ENCODE measurements at places on chromosomes 12 and 14.

GRCh38 chr14:93061380-93062012, 54.2 kb downstream of the ITPK1 start:
- DNase-seq, result no peak

DNA sequence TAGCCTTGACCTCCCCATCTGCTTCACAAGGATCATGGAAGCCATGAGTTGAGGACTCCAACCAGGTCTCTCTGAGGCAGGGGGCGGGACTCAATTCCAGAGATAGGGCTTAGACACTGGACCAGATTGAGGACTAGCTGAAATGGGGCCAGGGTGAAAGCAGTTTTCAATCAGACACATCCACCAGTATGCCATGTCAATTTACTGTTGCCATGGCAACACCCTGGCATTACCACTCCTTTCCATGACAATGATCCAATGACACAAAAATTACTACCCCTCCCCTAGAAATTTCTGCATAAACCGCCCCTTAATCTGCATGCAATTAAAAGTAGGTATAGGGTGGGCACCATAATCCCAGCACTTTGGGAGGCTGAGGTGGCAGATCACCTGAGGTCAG, 18.6 kb upstream of the DCAF5 start:
- no peak for DNase-seq

GRCh38 chr12:13588574-13588973, 392.0 kb downstream of the EMP1 start:
- DNase-seq, result no peak

GRCh38 chr12:79776111-79776510, 85.3 kb upstream of the PAWR start:
- DNase-seq, result no peak

GRCh38 chr12:20513189-20513588, 144.9 kb downstream of the PDE3A start:
- no peak for DNase-seq

DNA sequence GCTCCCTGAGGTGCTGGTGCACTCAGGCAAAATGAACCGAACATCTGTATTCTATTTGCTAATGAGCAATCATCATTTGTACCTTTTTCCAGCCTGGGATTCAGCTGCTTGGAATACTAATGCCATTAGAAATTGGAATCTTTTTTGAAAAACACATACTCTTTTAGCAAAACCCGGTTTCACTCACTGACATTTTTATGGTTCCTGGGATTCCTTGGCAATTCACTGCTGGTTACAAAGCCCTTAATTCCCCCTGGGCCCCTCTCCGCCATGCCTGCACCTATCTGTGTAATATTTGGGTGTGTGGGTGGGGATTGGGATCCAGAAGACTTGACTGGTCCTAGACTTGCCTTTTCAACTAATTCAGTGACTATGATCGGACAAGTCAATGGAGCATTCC, 199.1 kb downstream of the FOXN3 start:
- DNase-seq, result no peak

DNA sequence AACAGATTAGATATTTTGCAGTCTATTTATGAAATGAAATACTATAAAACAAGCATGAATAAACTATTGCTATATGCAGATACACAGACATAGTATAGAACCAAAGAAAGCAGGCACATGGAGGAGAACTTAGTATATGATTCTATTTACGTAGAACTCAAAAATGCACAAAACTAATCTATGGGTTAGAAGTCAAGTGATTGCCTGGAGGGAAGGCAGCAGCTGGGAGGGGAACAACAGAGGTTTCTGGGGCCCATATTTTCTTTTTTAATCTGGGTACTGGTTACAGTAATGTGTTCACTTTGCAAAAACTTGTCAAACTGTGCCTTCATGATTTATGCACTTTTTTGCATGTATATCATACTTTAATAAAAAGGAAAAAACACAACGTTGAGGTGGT, 202.0 kb downstream of the BCAT1 start:
- no peak for DNase-seq

DNA sequence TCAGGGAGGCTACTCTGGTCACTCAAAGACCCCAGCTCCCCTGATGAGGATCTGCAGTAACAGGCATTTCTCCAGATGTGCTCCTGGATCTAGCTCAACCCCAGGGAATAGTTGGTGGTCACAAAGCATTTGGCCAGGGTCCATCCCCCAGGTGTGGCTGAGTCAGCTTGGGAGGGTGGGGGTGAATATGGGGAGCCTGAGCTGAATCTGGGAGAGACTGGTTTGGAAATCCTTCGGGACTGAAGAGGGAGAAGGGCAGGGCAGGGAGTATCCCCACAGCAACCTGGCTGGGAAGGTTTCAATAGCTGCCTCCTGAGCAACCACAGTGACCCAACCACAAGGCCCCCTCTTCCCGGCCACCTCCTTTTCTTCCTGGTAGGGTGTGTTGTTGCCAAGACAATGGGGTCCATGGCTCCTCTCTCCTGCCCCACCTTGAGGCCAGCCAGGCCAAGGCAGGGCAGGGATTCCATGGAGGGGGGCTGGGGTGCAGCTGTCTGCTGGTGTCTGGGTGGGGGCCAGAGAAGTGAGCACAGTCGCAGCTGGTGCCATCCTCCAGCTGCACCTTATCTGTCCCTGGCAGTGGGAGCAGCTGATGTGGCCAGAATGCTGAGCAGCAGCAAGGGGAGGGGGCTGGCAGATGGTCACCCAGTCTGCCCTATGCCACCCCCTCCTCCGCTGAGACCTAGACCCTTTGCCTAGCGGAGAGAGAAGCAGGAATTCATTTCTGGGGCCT, 5.5 kb downstream of the ASIC1 start:
- DNase-seq, result peak; percentile 59

DNA sequence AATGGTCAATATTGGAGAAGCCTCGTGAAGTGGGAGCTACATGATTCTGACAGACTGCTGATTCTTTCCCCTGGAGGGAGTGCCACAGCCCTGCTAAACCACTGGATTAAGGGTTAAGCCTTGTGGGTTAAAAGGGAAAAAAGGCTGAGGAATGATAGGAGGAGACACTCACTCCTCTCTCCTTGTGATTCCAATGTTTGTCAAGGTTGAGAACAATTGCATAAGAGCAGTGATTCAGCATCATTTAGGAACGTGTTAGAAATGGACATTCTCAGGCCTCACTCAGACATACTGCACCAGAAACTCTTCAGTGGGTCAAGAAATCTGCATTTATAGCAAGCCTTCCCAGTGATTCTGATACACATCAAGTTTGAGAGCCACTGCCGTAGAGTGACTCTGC, 87.8 kb upstream of the GZMB start:
- DNase-seq, result no peak

DNA sequence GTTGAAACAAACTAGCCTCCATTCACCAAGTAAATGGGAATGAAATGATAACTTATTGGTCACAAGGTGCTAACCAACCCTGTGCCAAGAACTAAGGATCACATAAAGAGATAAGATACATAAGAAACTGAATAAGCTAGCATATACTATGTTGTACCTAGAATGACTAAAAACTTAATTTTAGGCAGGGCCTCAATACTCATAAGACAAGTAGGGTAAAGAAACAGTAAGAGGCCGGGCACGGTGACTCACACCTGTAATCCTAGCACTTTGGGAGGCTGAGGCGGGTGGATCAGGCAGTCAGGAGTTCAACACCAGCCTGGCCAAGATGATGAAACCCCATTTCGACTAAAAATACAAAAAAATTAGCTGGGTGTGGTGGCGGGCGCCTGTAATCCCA, 17.7 kb downstream of the GDF11 start:
- no peak for DNase-seq

DNA sequence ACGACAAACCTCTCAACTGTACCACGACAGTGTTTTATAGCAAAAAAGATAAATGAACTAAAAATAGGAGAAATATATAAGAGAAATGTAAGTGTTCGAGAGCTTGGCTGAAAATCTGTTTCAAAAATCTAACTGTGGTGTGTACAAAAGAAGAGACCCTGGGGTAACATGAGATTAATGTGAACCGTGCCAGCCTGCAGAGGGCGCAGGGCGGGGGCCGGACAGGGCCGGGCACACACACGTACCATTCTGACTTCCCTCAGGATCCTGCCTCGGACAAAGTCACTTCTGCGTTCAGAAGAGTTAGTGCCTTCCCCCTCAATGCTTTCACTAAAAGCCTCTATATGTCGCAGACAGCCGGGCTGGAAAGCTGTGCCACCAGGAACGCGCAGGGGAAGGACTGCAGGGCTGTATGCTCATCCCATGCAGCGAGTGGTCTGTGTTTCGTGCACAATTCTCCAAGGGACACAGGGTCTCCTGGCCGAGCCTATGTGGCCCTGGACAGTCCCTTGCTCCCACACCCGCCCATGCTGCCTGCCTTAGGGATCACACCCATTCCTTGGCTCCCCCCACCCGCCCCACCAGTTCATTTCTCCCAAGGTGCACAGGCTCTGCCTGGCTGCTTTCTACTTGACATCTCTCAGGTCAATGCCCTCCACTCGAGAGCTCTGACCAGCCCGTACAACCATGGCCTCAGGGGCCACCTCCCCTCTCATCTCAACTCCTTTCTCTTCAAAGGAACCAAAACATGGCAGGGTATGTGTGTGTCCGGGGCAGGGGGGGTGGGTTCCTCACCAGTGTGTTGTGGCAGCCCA, 8.5 kb downstream of the CDCA4 start:
- DNase-seq, result no peak

GRCh38 chr14:103298620-103299019, 35.4 kb upstream of the EIF5 start:
- no peak for DNase-seq

GRCh38 chr14:100140452-100141078, 18.9 kb downstream of the DEGS2 start:
- DNase-seq, result peak; percentile 47

GRCh38 chr14:95522116-95522515, 5.7 kb upstream of the SYNE3 start:
- no peak for DNase-seq

- DNase-seq, result peak; percentile 46
These were observed 19.6 kb downstream of the ASB2 start for GRCh38 chr14:93956514-93957332.

- peak; percentile 0 for DNase-seq
These were observed 11.0 kb upstream of the NCOR2 start for GRCh38 chr12:124578445-124578844.

- no peak for DNase-seq
These were observed 53.7 kb upstream of the DYRK2 start for GRCh38 chr12:67594888-67595287.

DNA sequence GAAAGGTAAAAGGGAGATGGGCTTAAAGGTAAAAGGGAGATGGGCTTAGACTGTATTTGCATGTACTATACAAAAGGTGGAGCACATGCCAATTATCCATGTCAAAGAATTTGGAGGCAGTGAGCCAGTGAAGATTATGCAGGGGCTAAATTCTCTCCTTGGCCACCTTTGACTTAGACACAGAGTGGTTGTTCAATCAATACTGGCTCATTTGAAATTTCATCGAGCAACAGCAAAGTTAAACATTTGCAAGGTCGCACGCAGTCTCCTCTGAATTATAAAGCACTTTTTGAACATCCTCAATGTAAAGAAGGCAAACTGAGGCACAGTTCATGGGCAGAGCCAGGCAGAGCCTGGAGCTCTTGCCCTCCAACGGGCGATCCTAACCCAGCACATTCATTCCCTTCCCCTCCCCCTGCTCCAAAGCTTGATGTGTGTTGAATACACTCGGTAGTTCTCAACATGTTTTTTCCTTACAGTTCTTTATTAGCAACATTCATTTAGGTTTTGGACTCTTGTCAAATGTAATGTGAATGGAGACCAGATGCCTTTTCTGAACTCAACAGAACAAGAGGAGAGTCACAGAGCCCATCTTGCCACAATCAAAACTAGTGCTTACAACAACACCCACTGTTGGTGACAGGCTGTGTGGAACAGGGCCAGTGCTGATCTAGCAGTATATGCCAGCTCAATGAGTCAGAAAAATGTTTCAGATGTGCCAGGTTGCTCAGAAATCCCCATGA, 169.7 kb upstream of the G2E3 start:
- peak; percentile 24 for DNase-seq

- peak; percentile 44 for DNase-seq
These were observed 68.7 kb downstream of the PLEKHA5 start for GRCh38 chr12:19198272-19198671.

GRCh38 chr14:101844219-101844618, 82.7 kb downstream of the PPP2R5C start:
- no peak for DNase-seq

DNA sequence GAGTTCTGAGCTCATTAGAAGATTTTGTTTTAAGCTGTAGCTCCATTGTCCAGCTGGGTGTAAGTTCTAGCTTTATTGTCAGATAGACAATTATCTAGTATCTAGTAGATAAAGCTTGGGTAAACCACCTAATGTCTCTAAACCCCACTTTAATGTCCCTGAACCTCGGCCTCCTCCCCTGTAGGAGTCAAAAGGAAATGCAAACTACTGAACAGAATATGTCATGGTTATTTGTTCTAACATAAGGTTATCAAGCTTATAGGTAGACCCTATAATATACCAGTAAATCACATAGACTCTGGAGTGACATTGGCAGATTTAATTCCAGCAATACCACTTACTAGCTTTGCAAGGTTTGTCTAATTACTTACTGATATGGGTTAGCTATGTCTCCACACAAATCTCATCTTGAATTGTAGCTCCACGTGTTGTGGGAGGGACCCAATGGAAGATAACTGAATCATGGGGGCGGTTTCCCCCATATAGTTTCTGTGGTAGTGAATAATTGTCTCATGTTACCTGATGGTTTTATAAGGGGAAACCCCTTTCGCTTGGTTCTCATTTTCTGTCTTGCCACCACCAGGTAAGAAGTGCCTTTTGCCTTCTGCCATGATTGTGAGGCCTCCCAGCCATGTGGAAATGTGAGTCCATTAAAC, 29.4 kb downstream of the BCAT1 start:
- no peak for DNase-seq

GRCh38 chr14:50272498-50272897, 39.5 kb downstream of the L2HGDH start:
- no peak for DNase-seq

DNA sequence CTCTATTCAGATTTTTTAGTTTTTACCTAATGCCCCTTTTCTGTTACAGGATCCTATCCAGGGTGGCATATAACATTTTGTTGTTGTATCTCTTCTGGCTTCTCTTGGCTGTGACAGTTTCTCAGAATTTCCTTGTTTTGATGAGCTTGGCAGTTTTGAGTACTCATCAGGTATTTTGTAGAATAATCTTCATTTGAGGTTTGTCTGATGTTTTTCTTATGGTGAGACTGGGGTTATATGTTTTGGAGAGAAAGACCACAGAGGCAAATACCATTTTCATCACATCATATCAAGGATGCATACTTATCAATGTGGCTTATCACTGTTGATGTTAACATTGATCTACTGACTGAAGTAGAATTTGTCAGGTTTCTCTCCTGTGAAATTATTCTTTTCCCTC, 14.0 kb upstream of the LYZ start:
- no peak for DNase-seq
